DMS79 treated with DMSO at 0.1 percent for 48 hours (cell line): ENCODE measurements at places on chromosomes 11 and 22.
A peak's percentile ranks its signal among the peaks of the same experiment; 100 is the strongest.

DNA sequence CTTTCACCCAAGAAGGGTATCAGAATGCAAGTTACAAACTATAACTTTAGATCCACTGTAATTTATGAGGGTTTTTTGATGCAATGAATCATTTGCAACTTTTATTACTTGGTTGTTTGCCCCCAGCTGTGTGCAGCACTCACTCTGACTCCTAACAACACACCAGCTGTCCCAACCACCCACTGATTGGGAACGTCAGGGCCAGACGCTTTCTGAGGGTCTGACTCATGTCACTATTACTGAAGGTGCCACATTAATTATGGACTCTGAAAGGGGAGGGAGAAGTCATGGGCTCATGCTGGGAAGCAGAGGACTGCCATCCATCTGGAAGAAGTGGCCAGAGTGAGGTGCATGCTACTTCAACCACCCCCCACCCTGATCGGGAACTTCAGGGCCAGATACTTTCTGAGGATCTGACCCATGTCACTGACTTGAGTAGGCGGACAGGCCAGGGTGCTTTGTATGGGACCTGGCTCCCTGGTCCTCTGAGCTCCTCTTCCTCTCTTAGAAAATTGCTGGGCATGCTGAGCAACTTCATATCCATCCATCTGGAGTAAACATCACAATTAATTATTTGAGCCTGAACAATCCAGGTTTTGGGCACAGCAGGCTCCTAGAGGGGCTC lies 44.9 kb upstream of the DRD2 start:
- no peak for DNase-seq

DNA sequence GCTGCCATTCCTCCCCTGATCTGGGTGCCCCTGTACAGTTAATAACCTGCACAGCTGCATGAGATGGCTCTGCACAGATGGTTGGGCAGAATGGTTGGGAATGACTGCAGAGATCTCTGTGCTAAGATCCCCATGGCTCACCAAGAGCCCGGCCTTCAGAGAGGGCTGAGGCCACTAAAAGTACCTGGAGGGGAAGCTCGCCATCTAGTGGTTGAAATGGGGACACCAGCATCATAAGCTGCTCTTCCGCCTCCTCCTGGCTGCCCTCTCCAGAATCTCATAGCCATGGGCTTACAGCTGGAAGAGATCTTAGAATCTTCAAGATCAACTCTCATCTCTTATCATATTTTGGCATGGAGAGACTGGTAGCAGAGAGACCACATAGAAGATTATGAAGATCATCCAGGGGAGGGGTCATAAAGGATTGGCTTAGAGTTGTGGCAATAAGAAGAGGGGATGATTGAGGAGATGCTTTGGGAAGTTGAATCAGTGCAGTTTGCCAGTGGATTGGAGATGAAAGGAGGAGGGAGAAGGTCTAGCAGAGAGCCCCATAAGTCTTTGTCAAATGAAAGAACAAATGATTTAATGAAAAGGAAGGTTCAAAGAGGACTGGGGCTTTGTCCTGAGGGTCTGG lies 22.0 kb upstream of the TLCD5 start:
- peak; percentile 49 for DNase-seq

DNA sequence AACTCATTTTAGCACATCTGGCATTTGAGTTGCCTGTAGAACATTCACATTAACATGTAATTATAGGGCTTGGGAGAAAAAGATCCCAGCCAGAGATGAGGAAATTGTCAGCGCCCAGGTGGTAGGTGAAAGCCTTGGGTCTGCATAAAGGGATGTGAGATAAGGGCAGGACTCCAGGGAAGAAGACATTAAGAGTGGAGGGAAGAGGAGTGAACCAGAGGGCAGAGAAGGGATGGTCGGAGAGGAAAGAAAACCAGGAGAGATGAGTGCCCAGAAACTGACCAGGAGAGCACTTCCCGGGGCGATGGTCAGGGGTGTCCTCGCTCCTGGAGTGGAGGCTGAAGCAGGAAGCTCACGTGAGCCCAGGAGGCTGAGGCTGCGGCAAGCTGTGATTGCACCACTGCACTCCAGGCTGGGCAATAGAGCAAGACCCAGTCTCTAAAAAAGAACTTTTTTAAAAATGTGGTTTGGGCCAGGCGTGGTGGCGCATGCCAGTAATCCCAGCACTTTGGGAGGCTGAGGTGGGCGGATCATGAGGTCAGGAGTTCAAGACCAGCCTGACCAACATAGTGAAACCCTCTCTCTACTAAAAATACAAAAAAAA lies 20.3 kb upstream of the DGKZ start:
- no peak for DNase-seq

- DNase-seq: peak; percentile 31
These were observed 344.4 kb upstream of the CADM1 start for GRCh38 chr11:115848611-115849010.

DNA sequence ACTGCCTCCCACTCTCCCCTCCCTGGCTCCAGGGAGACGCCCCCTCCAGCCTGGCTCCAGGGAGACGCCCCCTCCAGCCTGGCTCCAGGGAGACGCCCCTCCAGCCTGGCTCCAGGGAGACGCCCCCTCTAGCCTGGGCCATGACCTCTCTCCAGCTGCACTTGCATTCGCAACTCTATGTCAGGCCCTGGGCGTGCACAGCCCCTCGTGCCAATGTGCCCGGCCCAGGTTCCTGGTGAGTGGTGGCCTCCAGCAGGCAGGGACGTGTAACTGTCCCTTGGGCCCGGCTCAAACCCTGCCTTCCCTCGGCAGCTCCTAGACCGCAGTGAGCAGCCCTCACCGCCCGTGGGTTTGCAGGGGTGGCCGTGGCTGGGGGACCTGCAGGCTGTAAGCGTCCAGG lies 6.9 kb downstream of the MUC6 start:
- DNase-seq: no peak

- no peak for DNase-seq
These were observed at the start of gene SLC25A18 for GRCh38 chr22:17562906-17563870. SLC25A18 (plus strand) TSS chr22:17563498; CDS start chr22:17579945, 16,447 bp downstream.

- no peak for DNase-seq
These were observed 105.0 kb upstream of the SESN3 start for GRCh38 chr11:95335989-95336388.

GRCh38 chr11:75432911-75433321 lies at the start of gene KLHL35:
KLHL35 (minus strand) TSS chr11:75433203; CDS start chr11:75430629, 2,574 bp downstream.
- DNase-seq: peak; percentile 74

GRCh38 chr22:46851311-46851710 lies 88.9 kb downstream of the TBC1D22A start:
- DNase-seq: no peak

GRCh38 chr22:48753752-48754517 lies 1073.7 kb downstream of the BRD1 start:
- no peak for DNase-seq

GRCh38 chr22:38249803-38250642 lies 22.8 kb downstream of the TMEM184B start:
- DNase-seq: no peak

- no peak for DNase-seq
These were observed 924 bp downstream of the YPEL1 start for GRCh38 chr22:21734540-21735199.

DNA sequence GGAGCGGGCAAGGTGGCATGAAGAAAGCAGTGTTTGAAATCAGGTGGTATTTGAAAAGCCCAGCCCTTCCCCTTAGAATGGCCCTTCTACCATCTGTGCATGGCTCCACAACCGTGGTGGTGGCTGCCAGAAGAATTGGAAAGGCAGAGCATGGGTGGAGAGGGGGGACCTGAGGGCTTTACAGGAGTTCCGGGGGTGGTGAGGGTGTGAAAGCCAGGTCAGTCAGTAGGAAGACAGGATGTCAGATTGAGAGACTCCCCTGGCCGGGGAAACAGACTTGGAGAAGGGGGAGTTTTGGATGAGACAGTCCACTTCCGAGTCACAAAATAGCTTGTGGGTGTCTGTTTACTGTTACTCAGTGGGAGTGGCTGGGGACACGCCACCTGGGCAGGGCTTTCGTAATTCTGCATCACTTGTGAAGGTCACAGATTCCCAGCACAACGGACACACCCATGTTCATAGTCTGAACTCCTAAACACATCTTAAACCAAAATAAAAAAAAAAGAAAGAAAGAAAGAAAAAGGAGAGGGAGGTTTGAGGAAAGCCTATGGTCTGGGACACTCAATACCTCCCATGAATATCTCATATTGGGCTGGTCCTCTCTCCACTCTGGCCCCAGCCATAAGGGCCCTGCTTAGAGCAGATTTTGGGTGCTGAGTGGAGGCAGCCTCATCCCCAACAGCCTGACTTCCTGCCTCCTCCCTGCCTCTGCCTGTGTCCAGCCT lies 24.4 kb upstream of the SMIM35 start:
- no peak for DNase-seq

DNA sequence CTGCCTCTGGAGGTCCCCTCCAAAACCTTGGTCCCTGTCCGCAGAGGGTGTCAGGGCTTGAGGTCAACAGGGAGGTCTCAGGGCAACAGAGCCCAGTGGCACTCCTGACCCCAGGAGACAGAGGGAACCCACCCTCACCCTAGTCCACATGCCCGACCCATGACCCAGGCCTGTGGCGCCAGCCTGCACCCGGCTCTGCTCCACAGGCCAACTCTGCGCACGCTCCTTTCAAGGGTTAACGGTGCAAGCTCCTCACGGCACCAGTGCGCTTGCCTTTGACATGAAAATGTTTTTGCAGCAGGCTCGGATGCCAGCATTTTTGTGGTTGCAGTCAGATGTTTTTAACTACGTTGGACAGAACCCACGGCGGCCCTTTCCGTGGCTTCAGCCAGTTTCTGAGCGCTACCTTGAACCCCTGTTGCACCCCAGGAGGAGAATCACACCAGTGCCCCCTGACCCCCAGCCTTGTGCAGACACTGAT lies 68.6 kb downstream of the CDKN1C start:
- no peak for DNase-seq

GRCh38 chr11:33892906-33893594 lies 1.2 kb upstream of the LMO2 start:
- no peak for DNase-seq

GRCh38 chr11:65927904-65928397 lies 8.7 kb downstream of the DRAP1 start:
- DNase-seq: no peak

GRCh38 chr22:35809816-35810215 lies 92.1 kb downstream of the APOL5 start:
- no peak for DNase-seq

GRCh38 chr11:112582366-112582765 lies 321.7 kb upstream of the PLET1 start:
- DNase-seq: no peak

- DNase-seq: no peak
These were observed 7.0 kb upstream of the GAB2 start for GRCh38 chr11:78424334-78425270.

GRCh38 chr11:73519266-73519665 lies 78.6 kb downstream of the FAM168A start:
- DNase-seq: no peak

- DNase-seq: no peak
These were observed 177.1 kb upstream of the PGR start for GRCh38 chr11:101306721-101307120.

- DNase-seq: no peak
These were observed 8.0 kb upstream of the PSMC3 start for GRCh38 chr11:47434011-47434786.

DNA sequence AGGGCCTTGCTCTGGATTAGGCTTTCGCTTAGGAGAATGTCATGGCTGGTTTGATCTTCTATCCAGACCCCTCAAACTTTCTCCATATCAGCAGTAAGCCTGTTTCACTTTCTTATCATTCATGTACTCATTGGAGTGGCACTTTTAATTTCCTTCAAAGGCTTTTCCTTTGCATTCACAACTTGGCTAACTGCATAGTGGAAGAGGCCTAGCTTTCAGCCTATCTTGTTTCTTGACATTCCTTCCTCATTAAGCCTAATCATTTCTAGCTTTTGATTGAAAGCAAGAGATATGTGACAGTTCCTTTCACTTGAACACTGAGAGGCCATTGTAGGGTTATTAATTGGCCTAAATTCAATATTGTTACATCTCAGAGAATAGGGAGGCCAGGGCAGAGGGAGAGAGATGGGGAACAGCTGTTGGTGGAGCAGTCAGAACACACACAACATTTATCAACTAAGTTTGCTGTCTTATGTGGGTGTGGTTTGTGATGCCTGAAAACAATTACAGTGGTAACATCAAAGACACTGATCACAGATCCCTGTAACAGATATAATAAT lies 37.7 kb upstream of the APOBEC3A start:
- DNase-seq: no peak

GRCh38 chr11:95884376-95884775 lies 39.5 kb downstream of the MTMR2 start:
- no peak for DNase-seq

- no peak for DNase-seq
These were observed 898.2 kb upstream of the RAG2 start for GRCh38 chr11:37496201-37496600.

GRCh38 chr22:37661160-37661924 lies 2.8 kb downstream of the PDXP start:
- peak; percentile 38 for DNase-seq

GRCh38 chr22:22210375-22210774 lies 34.2 kb upstream of the VPREB1 start:
- DNase-seq: no peak

DNA sequence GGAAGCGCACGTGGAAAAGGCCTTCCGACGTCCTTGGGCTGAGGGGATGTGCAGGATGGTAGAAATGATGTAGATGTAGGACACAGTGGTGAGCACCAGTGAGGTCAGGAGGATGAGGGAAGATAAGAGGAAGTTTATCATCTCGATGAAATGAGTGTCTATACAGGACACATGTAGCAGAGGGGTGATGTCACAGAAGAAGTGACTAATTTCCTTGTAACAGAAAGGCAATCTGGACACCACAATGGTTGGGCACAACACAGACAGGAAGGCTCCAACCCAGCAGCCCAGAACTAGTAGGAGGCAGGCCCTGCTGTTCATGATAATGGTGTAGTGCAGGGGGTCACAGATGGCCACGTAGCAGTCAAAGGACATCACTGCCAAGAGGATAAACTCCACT lies 35.0 kb upstream of the OR6M1 start:
- no peak for DNase-seq

- DNase-seq: no peak
These were observed 70.7 kb downstream of the MN1 start for GRCh38 chr22:27730641-27731433.

DNA sequence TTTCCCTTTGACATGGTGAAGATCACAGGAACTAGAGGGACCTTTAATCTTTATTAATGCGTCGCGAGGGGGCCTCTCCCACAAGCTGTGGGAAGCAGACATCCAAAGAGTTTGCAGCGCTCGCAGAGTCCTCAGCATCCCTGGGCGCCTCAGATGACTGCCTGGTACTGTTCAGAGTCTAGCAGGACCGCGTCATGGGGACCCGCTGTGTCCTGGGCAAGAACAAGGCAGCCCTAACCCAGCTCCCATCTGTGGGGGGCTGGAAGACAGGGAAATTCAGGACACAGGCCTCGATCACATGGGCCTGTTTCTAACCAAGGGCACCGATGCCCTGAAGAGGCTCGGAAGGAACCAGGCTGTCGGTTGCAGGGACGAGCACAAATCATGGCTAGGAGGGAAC lies 40.0 kb downstream of the CACNG2 start:
- no peak for DNase-seq

- peak; percentile 95 for DNase-seq
These were observed 617 bp upstream of the ARHGAP20 start for GRCh38 chr11:110712659-110713448.
